ENCODE measurements at places on chromosomes 3 and 15. TPM values are rescaled to one million over a fixed set of nuclear protein-coding genes. Genes with fewer than 3 reads are reported as not detected.
A peak's percentile ranks its signal among the peaks of the same experiment; 100 is the strongest.

The CLN6 gene
- total RNA-seq: 15.3 TPM

The ABCF3 gene
- total RNA-seq: 46.3 TPM

The ZNF80 gene
- not detected for total RNA-seq

The CEMIP gene
- total RNA-seq: 6.5 TPM

The IL17RB gene
- 1.4 TPM for total RNA-seq

The CDC25A gene
- total RNA-seq: 3.4 TPM

The RGMA gene
- 10.4 TPM for total RNA-seq

The TM4SF18 gene
- total RNA-seq: 16.6 TPM

The USP8 gene
- 41.8 TPM for total RNA-seq

The PCSK6 gene
- total RNA-seq: 20.9 TPM

The SENP8 gene
- 1.7 TPM for total RNA-seq

GRCh38 chr15:45224621-45225217 is 27.3 kb upstream of the SLC28A2 start:
- no peak for DNase-seq

DNA sequence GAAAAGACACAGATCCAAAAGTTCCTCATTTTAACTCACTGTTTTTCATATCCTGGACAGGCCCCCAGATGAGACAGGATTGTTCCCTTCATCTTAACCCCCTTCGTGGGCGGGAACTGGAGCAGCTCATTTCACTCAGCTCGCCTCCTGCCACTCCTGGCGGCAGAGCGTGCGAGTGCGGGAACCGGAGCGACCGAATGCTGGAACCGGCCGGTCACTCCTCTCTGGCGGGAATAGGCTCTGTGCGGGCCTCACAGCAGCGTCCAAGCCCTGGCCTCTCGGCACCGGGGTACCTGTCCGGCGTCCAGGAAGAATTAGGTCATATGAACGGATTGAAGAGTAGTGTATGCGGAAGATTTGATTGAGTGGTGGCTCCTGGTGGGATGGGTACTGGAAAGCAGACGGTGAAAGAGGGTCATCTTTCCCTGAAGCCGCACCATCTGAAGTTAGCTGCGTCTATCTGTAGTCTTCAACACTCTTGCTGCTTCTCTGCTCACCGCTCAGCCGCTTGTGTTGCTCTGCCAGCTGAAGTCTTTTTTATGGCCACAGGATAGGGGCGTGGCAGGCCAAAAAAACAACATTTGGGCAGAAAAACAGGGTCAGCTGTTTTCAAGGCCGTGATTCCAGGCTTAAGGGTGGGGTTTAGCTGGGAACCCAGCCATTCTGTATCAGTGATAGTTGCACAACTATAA is 42.3 kb upstream of the FXR1 start:
- DNase-seq: no peak

DNA sequence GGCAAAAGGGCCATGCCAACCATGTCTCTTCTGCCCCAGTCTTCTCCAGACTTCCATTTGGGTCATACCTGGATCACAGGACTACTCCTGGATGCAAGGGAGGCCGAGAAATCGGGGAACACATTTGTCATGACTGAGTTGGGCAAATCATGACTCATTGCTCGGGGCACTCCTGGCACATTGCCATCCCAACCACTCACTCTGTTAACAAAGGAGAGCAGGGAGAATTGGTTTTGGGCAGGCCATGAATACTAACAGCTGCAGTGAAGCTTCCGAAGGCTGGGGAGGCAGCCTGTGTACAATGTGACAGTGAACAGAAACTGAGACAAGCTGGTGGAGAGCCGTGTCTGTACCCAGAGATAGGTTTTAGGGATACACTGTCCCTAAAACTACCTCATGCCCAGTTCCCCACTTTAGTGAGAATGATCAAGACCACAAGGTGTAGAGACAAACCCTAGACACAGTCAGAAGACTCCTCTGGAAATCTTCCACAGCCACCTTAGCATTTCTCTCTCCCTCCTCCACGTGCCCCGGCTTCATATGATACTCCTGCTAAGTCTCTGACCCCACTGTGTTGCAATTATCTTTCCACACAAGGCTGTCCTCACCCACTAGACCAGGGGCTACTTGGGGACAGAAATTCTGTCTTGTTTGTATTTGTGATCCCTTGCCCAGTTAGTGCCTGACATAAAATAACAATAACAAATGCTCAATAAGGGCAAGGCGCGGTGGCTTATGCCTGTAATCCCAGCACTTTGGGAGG is 10.5 kb upstream of the BUB1B start:
- no peak for DNase-seq

DNA sequence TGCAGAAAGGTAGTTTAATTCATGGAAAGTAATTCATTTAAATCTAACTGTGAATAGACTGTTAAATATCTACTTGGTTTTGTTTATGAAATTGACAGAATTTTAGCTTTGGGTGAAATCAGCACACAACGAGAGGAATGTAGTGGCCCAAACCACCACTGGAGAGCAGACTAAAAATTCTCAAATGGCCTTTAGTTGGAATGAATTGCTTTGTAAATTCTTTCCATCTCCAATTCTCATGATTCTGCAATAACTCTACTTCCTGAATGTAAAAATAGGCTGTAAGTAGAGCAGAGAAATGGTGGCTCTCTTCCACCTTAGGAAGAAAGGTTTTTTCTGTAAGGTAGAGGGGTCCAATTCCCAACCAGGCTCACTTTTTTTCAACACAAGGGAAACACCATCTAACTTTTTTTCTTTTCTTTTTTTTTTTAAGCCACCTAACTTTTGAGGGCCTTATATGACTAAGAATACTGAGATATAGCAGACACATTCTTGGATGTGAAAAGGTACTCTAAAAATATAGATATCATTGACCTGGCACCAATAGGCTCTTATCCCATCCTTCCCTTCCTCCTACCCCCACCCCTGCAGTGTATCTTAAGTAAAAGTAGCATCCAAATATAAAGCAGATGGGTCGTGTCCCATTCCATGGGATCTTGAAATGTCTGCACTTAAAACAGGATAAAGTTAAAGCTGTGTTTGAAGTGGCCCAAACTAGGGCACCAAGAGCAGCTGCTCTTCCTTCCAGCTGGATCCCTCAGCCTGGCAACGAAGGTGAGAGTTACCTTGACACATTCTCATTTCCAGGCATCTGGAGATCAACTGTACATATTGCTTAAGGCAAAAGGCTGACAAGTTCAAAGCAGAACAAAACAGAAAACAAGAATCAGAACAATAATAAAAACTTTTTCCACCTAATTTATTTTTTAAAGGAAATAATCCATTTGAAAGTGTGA is 194.1 kb downstream of the TPRG1 start:
- DNase-seq: no peak

DNA sequence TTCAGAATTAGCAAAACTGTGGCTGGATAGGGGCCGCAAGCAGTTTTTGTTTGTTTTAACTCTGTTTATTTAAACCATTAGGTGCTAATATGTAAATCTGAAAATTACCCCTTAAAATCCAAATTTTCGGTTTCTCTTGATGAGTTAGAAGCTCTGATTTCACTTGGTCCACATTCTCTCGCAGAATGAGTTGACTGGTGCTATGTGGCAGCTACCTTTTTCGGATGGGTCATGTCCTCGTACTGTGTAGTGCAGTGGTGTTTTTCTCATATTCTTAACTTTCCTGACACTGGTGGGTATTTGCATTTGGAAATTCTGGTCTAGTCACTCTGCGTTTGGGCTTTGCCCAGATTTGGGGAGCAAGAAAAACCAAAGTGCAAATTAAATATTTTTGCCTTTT is 87.1 kb downstream of the DIPK2A start:
- no peak for DNase-seq

DNA sequence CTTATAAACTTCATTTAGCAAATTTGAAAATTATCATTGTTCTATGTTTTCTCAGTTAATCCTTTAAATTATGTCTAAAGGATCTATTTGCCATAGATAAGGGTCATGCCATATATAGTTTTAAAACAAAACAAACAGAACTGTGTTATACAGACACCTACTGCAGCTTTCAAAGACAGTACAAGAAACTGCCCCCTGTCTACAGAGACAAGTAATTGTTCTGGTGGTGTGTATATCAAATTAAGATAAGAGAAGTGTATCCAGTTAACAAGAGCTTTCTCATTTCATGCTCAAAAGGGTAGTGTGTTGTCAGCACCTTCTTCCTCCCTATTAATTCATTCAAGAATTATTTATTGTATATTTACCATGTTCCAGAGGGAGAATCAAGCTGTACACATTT is 201.2 kb downstream of the FMN1 start:
- no peak for DNase-seq

GRCh38 chr3:152209776-152210175 is 59.0 kb upstream of the MBNL1 start:
- no peak for DNase-seq

- DNase-seq: no peak
Observed at GRCh38 chr3:54600441-54601204, 327.2 kb downstream of the LRTM1 start.

DNA sequence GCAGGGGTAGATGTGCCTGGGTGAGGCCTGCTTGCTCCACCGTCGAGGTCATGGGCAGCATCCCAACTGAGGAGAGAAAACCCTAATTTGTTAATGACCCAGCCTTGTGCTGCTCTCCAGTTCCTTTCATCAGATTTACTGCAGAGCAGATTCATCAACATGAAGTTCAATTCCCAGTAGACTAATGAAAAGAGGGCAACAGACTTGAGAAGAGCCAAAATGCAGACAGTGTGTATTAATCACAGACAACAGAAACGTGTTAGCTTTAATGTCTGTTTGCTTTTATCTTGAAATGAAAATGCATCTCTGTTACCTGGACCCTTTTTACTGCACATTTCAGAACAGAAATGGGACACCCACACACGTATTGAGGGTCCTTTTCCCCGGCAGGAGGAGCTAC is 103.5 kb upstream of the TRIM42 start:
- DNase-seq: no peak

DNA sequence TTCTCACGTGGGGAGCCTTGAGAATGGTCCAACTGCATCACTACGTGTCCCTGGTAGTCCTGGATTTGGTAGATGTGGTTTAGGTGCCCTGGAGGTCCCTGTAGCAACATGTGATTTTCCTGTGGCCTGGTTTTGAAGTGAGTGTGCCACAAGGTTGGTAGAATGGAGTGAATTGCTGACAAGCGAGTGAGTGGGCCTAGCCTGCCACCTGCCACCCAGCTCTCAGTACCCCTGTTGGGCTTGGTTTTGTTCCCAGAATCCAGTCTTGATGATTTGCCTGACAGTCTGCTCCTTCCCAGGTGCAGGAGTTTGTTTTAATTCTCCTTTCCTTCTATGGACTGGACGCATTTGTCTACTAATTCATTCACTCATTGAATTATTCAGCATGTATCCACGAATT is 19.4 kb downstream of the RPLP1 start:
- no peak for DNase-seq

DNA sequence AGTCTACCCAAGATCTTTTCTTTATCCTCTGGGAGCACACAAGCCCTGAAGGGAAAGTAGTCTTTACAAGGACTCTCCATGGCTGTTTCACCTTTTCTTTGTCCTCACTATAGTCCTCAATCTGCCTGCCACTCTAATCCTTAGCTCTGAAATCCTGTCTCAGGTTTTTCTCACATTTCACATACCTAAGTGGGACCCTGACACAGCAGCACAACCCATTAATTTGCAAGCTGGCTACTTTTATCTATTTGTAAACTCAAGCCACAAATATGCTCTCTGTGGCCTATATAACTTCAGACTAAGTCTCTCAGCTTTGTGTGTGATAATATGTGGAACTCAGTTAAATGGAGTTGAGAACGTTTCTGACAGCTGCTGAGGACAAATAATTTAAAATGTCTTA is 19.8 kb downstream of the SIN3A start:
- no peak for DNase-seq

DNA sequence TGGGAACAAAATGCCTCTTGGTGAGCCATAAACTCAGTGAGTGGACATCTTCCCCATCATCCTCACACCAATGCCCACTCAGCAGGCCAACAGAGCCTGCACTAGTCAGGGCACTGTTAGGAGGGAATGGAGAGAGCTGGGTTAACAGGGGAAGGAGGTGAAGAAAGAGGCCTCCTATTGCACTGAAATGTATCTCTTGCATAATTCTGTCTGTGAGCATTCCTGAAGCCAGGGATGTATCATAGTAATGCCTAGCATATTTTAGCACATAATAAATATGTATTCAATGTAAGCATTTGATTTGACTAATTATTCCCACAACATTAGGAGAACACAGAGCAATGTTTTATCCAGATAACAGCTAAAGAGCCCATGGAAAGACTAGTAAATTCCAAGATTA is 81.2 kb downstream of the ANO10 start:
- DNase-seq: no peak

GRCh38 chr3:8712045-8712907 is 21.3 kb upstream of the CAV3 start:
- DNase-seq: no peak

GRCh38 chr3:192991356-192991755 is 73.7 kb upstream of the MB21D2 start:
- DNase-seq: no peak

- DNase-seq: no peak
Observed at GRCh38 chr3:14761121-14761672, 57.6 kb upstream of the FGD5 start.

- DNase-seq: no peak
Observed at GRCh38 chr15:37791693-37792092, 142.7 kb upstream of the TMCO5A start.

- peak; percentile 71 for DNase-seq
Observed at GRCh38 chr15:66832664-66833063, 130.6 kb downstream of the SMAD6 start.

DNA sequence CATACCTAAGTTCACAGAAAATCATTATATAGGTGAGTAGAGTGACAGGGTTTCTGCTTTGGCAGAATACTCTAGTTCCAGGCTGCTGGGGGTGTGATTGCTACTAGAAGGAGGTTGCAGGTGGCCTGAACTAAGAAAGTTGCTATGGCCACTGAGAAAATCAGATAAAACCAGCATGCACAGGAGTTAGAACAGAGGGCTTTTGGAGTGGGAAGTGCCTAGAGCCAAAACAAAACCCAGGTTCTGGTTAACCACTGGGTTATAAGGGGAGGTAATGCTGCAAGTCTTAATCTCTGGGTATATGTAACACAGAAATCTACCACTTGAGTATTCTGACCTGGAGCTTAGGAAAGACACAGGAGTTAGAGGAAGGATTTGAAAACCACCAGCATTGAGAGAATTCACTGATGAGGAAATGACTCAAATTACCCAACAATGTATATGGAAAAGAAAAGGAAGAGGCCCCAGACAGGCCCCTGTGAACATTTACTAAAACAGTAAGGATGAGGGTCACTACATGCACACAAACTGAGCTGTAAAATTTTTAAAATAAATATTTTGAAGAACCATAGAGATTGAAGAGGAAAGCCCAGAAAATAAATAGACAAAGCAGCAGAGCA is 60.0 kb downstream of the PLOD2 start:
- DNase-seq: no peak

DNA sequence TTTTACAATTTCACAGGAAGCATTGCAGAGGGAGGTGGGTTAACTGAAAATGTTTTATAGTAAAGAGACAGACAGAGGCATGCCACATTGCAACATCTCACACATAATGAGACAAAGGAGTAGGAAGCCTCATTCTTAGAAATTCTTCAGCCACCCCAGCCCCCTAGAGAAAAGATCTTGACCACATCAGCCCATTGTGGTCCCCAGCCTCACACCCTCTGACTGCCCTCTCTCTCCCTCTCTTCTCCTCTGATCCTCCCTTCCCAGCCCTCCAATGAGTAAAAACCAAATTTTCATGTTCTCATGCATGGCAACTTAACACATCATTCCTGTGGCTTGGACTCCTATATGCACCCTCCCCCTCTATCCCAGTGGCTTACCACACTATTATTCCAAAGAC is 174.1 kb downstream of the UACA start:
- no peak for DNase-seq

- no peak for DNase-seq
Observed at GRCh38 chr15:33392453-33392852, 81.7 kb downstream of the RYR3 start.
